ENCODE measurements at places on chromosomes 6 and 20.

DNA sequence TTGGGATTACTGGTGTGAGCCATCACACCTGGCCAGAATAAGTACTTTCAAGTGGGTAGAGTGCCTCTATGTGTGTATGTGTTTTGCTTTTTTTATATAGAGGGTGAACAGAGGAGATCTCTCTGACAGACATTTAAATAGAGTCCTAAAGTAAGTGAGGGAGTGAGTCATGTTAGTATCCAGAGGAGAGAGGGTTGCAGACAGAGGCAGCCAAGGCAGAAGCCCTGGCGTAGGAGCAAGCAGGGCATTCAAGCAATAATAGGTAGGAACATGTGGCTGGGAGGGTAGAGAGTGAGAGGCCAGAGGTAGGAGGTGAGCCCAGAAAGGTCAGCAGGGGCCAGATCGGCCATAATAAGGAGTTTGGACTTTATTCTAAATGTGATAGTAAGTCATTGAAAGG lies 48.9 kb downstream of the PHF20 start:
- no peak for DNase-seq

- DNase-seq: no peak
These were observed 200.1 kb downstream of the TMEM242 start for GRCh38 chr6:157123234-157123633.

DNA sequence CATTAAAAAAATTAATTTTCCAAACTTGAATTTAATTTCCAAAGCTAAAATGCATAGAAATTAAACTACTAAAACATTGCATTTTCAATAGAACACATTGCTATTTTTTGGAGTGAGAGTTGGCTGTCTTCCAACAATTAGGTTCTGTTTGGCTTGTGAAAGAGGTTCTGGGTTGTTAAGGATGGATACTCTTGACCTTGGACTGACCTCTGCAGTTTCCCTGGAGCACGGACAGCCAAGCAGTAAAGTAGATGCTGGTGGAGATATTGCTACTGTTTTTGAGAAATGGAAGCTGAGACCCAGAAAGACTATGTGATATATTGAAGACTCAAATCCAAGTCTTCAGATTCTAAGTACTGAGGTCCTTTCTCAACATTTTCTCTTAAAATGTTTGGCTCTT lies 95.9 kb upstream of the CHD6 start:
- DNase-seq: no peak

- peak; percentile 53 for DNase-seq
These were observed 75.0 kb upstream of the EZR start for GRCh38 chr6:158894193-158894592.

GRCh38 chr20:49318430-49319207 lies 40.8 kb upstream of the ZNFX1 start:
- no peak for DNase-seq

DNA sequence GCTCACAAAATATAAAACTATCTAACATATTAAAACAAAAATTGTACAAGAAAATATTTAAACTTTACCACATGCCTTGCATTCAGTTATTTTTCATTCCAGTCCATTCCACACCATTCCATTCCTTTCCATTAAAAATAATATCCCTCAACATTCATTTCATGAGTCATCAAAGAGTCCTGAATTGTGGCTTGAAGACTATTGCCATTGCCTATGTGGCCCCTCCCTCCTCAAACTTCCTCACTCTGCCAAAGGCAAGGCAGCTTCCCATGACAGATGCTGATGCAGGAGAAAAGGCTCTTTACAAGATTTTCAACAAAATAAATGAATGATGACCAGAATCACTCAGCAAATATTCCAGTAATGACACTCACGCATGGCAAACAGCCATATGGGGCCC lies 31.7 kb downstream of the IL20RA start:
- no peak for DNase-seq

DNA sequence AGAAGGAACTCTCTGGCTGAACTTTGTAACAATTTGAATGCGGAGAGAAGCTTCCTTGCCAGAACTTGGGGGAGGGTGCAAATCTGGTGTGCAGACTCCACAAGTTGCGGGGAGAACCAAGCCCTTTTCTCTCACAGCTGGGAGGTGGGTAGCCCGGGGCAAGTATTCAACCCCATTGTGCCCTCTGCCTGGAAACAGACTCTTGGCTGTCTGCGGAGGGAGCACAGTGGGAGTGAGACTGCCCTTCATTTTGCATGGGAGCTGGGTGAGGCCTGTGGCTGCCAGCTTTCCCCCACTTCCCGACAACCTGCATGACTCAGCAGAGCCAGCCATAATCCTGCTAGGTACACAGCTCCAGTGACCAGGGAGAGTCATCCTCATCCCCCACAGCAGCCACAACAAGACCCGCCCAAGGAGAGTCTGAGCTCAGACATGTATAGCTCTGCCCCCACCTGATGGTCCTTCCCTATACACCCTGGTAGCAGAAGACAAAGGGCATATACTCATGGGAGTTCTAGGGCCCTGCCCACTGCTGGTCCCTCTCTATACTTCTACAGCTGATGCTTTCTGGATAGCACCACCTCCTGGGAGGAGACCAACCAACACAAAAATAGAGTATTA lies 29.4 kb upstream of the TPD52L1 start:
- DNase-seq: no peak

DNA sequence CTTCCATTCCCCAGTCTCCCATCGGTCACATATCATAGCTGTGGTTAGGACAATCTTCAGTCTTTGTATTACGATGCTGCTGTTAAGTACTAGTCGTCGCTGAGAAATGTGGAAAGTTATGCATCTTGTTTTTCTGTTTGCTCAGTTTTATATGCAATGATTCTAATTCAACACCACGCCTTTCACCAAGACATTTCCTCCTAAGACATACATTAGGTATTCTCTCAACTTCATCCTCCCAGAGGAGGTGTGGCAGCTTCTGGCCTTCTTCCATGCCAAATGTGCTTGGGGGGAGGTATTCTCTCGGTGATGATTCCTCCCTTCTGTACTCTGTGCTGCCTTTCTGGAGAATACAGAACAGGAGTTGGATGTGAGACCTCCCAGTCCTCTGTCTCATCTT lies 66.1 kb downstream of the B4GALT5 start:
- no peak for DNase-seq

DNA sequence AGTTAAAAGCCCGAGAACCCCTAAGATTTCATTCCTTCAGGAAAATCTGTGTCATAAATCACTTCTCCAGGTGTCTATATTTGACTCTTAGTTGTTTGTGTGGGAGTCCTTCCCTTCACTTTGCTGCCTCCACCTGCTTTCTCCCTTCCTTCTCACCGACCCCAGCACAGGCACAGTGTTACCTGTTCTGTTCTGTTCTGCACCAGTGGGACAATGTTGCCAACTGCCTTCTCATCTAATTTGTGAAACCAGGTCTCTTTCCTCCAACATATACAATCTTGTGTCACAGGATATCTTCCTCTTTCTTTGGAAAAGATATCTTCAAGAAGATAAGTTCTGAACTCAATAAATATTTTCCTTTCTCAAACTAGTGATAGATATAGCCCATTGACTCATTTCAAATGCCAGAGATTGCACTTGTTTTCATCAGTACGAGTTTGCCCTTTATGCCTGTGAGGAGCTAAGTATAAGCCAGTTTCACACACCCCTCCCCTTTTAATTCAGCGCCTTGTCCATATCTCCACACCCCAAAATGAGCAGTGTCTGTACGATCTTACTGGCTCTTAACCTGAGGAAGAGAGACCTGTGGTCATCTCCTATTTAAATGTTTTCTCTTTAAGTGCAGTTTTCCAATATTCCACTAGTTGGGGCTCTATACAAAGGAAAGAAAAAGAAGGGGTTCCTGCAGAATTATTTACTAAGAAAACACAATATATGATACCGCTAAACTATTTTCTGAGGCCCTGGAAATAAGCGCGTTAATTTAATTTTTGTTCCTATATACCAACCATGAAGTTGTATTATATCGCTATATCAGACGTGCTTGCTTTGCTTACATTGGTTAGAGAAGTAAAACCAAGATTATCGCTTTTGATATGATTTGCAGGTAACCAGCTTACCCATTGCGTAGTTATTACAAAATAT lies 81.6 kb upstream of the PREP start:
- DNase-seq: no peak
